ENCODE measurements at places on chromosomes 1 and 21.

- DNase-seq = no peak
These were observed 151.0 kb downstream of the NUF2 start for GRCh38 chr1:163472651-163473248.

- no peak for DNase-seq
These were observed 5.6 kb downstream of the MAP3K21 start for GRCh38 chr1:233333086-233333485.

GRCh38 chr1:89624715-89625323 is 8.1 kb upstream of the LRRC8C start:
- DNase-seq = no peak

GRCh38 chr1:25804964-25805862 is 5.2 kb downstream of the SELENON start:
- DNase-seq = no peak

GRCh38 chr1:67459068-67459467 is 28.9 kb upstream of the SERBP1 start:
- DNase-seq = no peak

DNA sequence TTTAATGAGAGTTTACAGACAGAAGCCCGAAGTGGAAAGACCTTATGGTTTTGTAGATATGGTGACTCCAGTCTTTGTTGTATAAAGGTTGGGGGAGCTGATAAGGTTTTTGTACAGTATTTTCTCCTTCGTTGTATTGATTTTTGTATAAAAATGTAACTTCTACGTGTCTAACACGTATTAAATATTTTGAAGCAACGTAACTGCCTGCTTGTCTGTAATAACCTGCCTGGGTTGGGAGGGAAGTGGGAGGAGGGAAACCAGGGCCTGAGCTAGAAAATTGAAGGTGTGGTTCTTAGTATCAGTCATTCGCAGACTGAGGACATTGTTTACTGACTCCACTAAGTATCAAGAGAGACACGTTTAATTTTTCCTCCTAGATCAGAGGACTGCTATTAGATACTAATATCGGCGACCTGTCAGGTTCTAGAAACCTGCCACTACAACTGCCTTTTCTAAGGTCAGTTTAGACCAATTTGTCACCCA is 2.2 kb downstream of the IER5 start:
- DNase-seq = no peak

GRCh38 chr1:13763991-13764390 is 64.0 kb downstream of the PRDM2 start:
- DNase-seq = no peak
